AG10803 (cell line): ENCODE measurements at places on chromosomes 16 and 17.

GRCh38 chr17:63173903-63174302, 207.9 kb downstream of the TANC2 start:
- DNase-seq = no peak

- no peak for DNase-seq
These were observed 44.0 kb downstream of the CCDC182 start for GRCh38 chr17:57701124-57701523.

- no peak for DNase-seq
These were observed 19.3 kb downstream of the B9D1 start for GRCh38 chr17:19343256-19343630.

DNA sequence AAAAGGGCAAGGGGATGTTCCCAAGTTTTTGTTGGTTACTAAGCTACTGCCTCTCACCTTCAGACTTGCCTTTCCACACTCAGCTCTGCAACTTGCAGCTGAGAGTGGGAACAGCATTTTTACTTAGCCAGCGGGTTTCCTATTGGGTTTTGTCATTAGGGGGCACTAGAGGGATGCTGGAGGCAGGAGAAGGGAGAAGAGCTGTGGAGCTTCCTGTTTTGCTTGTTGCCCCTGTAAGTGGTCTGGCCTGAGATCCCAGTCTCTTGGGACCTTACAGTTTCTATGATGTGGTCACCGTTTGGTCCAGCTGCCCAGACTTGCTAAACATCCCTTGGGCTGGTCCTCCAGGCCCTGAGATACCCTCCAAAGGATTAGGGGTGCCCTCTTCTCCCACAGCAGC, 209.6 kb upstream of the NLRP1 start:
- DNase-seq = no peak

- DNase-seq = no peak
These were observed 217.3 kb upstream of the ERCC4 start for GRCh38 chr16:13702614-13703013.

- DNase-seq = peak; percentile 80
These were observed 10.5 kb upstream of the TSPOAP1 start for GRCh38 chr17:58338841-58339754.

GRCh38 chr16:73042807-73043206, 5.1 kb downstream of the ZFHX3 start:
- DNase-seq = no peak

DNA sequence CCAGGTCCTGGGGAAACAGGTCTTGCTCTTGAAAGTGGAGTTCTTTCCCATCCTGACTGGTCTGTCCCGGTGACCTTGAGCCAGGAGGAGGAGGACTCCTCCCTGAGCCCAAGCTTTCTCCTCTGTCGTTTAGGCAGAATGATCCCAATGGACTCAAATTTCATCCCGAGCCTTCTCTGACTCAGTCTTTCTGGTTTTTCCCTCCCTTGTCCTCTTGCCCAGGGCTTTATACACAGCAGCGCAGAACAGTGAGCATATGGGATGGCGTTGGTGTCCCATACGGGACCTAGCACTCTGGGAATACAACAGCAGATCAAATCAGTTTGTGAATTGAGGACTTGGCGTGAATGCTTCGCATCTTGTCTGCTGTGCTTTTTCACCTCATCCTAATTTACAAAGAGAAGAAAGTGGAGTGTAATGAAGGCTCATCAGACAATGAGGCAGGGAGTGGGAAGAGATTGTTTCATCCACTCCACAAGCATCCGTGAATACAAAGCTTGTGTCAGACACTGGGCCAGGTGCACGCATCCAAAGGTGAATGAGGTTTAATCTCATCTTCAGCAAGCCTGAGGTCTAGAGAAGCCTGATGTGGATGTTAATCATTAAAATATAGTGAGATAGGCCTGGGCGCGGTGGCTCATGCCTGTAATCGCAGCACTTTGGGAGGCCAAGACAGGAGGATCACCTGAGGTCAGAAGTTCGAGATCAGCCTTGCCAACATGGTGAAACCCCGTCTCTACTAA, 1.1 kb upstream of the XYLT1 start:
- DNase-seq = no peak

DNA sequence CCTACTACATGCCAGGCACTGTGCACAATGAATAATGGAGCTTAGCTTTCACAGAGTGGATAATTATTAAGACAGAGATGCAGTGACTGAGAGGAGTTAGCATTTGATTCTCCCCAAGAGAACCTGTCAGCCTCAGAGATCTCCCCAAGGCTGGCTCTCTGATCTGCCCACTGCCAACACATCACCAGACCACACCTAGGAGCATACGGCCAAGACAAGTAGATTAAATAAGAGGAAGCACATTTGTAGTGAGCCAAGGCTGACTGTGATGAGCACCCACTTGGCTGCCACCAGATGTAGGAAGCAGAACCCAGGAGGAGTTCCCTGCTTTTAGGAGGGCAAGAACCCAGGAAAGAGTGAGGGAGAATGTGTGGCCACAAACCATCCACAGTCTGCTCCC, 130.1 kb downstream of the SPACA3 start:
- DNase-seq = no peak

DNA sequence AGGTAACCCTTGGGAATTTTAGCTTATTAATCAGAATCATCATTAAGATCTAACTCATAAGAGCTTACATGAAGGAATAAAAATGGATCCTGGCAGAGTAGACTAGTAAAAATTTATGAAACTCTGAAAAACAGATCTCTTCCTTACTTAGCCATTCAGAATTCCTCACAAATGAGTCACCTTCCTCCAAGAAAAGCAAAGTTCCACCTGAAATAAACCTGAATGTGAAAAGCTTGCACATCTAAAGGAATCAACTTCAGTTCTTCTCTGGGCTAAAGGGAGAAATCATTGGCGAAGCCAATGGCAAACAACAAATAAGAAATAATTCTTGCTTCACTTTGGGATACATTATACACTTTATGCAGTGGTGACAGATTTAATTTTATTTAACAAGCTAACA, 22.7 kb downstream of the MYO1D start:
- no peak for DNase-seq

- peak; percentile 53 for DNase-seq
These were observed 321.4 kb downstream of the FOXL1 start for GRCh38 chr16:86899757-86900156.

DNA sequence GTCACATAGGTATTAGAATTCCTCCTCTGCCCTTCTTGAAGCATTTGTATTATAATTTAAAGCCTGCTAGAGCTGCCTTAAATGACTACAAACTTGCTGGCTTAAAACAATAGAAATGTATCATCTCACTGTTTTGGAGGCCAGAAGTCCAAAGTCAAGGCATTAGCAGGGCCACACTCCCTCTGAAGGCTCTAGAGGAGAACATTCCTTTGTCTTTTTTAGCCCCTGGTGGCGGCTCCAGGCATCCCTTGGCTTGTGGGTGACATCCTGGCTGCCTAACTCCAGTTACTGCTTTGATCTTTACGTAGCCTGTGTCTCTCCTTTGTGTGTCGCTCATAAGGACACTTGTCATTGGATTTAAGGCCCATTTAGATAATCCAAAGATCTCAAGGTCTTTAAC, 186.6 kb upstream of the SALL1 start:
- no peak for DNase-seq

- no peak for DNase-seq
These were observed 19.5 kb upstream of the RNF43 start for GRCh38 chr17:58436805-58437239.

GRCh38 chr17:78651554-78651953, 74.4 kb upstream of the DNAH17 start:
- no peak for DNase-seq

DNA sequence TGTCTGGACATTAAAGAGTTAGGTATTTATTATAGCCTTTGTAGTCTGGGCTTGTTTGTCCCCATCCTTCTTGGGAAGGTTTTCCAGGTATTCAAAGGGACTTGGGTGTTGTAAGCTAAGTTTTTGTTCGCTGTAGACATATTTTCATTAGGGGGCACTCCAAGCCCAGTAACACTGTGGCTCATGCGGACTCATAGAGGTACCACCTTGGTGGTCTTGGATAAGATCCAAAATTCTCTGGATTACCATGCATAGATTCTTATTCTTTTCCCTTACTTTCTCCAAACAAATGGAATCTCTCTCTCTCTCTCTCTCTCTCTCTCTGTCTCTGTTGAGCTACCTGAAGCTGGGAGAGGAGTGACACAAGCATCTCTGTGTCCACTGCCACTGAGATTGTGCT, 48.9 kb downstream of the ERCC4 start:
- no peak for DNase-seq
